Ascending aorta (tissue), 2 donors: ENCODE measurements at places on chromosomes 3 and 15.

- DNase-seq: no peak
Observed at GRCh38 chr3:14606669-14607339, 44.8 kb upstream of the CCDC174 start.

GRCh38 chr3:31550452-31551251, 17.9 kb downstream of the STT3B start:
- no peak for DNase-seq

DNA sequence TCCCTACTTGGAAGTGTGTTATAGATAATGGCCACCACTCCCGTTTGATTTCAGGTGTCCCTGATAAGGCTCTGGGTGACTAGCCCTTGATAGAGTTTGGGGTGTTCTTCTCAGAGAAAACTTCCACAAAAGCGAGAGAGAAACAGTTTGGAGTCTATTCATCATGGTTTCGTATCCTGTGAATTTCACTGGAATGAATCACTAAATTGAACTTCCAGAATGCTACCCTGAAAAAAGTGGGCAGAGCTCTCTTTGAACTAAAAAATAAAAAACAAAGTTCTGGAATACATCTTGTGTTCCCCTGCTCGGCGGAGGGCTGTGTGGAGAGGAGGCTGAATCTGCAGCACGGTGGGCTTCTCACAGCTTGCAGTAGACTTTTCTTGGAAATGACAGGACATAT, 52.8 kb upstream of the FAM98B start:
- no peak for DNase-seq

GRCh38 chr3:32383136-32383711, 8.4 kb upstream of the CMTM7 start:
- DNase-seq: no peak

DNA sequence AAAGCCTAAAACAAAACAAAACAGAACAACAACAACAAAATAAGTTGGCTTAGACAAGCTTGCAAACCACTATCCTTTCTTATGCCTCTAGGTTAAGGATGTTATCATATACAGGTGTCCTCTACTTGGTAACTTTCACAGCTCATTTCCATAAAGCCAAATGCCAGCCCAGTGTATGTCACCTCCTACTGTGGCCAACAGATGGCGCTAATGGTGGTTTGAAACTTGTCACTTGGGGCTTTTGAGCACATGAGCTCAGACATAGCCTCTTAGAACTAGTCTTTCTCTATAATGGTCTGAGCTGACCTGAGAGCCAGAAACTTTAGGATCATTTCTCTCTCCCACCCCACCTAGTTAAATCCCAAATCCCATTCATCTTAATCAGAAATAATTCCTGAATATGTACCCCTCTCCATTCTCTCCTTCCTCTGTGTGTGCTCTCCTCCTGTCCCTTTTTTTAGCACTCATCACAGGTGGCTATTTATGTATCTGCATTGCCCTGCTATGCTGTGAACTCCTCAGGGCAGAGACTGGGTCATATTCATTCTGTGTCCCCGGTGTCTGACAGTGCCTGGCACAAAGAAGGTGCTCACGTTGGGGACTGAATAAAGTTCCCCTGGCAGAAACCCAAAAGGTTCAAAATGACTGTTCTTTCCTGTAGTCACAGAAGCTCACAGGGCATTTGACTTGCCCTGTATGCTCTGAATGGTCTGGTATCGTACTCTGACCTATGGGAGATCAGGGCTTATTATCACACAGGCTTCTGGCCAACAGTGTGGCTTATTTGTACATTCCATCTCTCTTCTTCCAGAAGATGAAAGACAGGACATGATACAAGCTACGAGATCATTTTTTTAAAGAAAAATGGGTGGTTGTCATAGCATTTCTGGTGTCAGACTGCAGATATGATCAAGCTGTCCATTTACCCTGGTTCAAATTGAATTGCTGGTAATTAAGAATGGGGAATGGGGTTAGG, 319.3 kb upstream of the AZI2 start:
- peak; percentile 76 for DNase-seq

DNA sequence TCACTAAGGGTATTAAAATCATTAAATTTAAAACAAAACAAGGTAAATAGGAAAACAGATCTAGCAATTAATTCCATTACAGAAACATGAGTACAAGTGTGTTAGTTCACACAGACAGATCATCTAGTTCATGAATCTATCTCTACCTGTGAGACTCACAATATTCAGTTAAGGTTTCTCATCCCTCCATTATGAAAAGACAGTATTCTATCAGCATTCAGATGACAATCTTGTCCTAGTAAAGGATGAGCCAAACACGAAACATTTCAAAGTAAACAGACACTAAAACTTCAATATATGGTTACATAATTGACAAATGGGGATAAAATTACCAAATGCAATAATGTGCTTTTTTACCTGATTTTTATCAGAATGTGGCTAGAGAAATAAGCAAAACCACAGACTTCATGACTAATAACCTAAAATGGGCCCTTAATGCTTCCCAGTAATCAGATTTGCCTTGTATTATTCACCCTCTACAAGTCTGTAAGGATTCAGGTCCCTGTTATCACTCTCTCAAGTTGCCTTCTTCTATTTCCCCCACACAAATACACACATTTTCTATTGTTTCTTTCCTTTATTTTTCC, 126.8 kb downstream of the DLG1 start:
- no peak for DNase-seq

DNA sequence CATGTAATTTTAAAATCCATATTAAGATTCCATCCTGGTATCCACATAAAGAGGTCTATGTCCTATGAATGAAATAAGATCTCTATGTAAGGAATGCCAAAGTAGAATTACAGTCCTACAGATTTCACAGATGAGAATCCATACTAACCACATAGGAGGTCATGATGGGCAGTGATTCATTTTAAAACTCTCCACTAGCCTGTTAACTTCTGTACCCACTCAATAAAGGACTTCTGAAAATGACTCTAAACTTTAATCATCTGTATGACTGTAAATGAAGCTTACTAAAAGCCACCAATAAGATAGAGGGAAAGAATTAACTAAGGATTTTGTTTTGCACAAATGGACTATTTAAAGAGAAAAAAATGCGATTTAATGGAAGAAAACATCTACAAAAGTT, 28.7 kb downstream of the MORC1 start:
- no peak for DNase-seq

DNA sequence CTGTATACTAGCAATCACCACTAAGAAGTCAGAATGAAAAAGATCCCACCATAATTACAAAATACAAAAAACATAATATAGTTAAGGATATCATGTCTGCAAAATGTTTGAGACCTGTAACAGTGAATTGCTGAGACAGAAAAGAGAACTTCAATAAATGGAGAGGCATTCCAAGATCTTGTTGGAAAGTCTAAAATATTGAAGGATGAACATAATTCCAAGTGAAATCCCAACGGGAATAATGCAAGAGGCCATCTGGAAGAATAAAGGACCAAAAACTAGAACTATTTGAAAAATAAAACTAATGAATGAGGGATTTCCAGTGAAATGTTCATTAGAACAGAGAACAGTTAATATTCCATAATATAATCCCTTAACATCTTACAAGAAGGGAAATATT, 110.9 kb downstream of the COL6A6 start:
- no peak for DNase-seq
